ENCODE measurements at places on chromosomes 4 and X.

DNA sequence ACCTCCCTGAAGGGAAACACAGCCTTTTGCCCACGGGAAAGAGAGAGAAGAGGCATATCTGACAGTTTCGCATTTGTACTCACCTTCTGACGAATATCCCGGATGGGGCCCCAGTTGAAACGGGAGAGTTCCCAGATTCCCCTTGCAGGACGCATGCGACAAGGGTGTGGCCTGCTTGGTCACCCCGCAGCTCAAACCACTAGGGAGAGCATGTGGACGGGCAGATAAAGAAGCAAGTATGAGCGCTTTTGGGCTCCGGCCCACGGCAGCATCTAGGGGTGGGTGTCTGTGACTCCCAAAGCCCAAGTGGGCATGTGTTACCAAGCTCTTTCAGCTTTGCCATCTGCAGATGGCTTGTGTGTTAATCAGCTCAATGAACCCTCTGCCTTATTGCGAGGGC, 70.1 kb upstream of the MED14 start:
- DNase-seq: no peak

DNA sequence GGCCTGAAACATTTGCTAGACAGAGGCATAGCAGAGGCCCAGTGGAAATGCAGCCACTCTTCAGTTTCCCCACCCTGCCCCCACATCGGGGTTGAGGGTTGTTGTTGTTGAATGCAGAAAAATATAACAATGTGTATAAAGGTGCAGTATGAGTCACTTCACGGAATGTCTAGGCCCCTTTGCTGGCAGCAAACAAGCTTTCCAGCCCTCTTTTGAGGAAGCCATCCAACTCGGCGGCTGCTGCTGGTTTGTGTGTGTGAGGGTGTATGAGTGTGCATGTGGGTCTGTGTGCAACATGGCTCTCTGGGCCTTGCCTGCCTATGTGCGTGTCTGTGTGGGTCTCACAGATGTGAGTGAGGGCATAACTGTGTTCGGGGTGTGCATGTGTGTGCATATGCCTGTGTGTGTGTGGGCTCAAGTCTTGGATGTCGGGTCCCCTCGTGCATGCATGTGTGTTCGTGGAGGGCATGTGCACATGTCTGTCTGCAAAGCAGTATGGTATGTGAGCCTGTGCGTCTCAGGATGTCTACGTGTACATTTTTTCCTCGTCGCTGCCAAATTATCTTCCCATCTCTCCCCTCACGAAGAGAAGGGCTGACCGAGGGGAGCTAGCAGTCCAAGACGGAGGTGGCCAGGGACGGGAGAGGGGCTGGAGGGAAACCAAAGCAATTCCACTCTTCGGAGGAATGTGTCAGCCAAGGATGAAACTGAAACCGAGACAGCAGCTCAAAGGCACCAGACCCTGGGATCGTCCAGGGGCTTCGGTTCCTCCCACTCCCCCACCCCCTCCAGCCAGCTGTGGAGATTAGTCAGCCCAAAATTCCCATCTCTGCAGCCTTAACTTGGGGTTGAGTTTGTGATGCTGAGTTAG, 8.4 kb upstream of the ELF4 start:
- DNase-seq: no peak

GRCh38 chrX:135295944-135296305, 13.4 kb upstream of the ETDC start:
- no peak for DNase-seq

GRCh38 chr4:7910263-7910896, 29.3 kb downstream of the AFAP1 start:
- DNase-seq: no peak

DNA sequence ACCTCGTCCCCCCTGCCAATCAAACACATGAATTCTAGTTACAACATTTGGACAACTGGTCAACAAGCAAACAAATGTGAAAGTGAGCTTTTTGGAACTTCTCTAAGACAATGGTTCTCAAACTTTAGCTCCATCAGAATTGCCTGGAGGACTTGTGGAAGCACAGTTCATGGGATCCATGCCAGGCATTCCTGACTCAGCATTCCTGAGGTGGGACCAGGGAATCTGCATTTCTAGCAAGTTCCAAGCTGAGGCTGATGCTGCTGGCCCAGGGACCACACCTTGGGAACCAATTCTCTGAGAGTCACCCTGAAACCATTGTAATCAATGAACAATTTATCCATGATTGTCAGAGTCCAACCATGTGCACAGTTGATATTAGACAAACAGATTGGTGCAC, 43.8 kb upstream of the PRPS2 start:
- no peak for DNase-seq

- DNase-seq: no peak
Observed at GRCh38 chrX:37371578-37371991, 22.4 kb downstream of the PRRG1 start.

- no peak for DNase-seq
Observed at GRCh38 chr4:85423431-85423830, 51.5 kb upstream of the ARHGAP24 start.

DNA sequence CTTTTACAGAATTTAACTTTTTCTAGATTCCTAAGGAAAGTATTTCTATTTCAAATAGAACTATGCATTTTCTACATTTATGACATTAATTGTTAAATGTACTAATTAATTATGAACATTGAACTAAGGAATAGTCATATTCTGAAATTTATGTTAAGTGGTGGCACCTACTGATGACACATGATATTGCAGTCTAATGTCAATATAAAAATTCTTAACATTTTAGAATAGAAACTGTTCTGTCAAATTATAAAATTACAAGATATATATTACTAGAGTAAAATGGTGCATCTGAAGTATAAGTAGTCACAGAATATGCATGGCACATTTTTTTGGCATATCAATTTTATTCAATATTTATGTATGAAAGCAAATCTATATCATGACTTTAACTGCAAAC, 40.2 kb upstream of the NDNF start:
- DNase-seq: no peak

DNA sequence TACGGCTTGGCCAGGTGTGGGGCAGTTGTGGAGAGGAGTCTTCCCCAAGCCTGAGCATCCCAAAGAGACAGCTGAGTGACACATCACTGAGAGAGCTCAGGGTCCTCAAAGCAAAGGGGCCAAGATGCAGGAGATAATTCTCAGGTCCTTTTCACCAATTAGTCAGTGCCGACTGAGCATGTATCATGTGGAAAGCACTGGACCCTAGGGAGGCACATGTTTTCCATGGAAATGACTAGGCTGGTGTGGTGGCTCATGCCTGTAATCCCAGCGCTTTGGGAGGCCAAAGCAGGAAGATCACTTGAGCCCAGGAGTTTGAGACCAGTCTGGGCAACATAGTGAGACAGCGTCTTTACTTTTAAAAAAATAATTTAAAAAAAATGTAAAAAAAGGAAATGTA, 67.3 kb upstream of the PRPS1 start:
- no peak for DNase-seq

DNA sequence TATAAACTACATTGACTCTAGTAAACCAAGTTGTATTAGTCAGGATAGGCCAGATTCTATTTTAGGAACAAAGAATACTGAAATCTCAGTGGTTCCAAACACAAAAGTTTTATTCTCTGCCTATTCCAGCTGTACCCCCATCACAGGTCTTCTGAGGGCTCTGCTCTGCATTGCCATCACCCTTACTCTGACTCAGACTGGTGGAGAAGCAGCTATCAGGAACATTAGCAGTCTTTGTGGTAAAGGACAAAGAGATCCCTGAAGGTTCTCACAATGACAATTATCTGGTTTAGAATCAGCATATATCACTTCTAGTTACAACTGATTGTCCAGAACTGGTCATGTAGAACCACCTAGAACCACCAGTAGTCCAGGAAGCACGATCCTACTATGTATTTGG, 251.1 kb downstream of the GLUD2 start:
- DNase-seq: no peak

- no peak for DNase-seq
Observed at GRCh38 chr4:183790661-183791060, 114.4 kb upstream of the STOX2 start.

DNA sequence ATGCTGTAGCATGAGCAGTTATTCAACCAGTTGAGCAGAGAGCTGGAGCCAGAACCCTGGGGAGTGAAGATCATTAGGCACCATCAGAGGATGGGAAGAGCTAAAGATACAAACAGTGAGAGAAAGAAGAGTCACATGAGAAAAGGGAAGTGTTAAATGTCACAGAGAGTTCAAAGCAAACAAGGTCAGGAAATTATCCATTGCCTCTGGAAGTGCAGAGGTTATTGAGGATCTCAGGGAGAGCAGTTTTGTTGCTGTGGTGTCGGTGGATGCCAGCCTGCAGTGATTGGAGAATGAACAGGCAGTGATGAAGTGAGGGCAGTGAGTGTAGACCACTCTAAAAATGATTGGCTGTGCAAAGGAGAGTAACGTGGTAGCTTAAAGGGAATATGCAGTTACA, 17.7 kb downstream of the SPARCL1 start:
- DNase-seq: no peak

GRCh38 chr4:174211622-174212044, 71.8 kb downstream of the FBXO8 start:
- DNase-seq: no peak

DNA sequence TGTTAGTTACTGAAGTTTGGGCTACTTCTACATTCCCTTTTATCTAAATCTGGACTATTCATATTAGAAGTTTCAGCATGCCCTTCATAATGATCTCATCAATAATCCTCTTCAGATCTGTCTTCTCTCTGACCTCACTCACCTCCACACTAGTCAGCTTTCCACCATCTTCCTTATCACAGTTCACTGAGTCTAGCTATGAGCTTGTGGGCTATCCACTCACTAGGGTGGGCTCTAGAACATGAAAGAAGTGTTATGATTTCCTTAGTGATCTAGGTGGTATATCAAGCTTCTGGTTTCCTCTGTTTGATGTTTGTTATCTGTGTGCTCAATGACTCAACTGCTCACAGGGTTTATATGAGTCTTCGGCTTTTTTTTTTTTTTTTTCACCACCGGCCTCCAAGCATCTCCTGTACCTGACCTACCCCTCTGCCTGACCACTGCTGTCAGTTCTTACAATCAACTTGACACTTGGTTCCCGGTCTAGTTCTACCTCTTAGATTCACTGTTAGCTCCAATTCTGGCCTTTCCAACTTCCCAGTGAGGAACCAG, 103.1 kb downstream of the PAPSS1 start:
- DNase-seq: no peak

GRCh38 chr4:170497689-170498088, 407.9 kb upstream of the AADAT start:
- DNase-seq: no peak

- no peak for DNase-seq
Observed at GRCh38 chrX:21905313-21905712, 35.2 kb upstream of the SMS start.

DNA sequence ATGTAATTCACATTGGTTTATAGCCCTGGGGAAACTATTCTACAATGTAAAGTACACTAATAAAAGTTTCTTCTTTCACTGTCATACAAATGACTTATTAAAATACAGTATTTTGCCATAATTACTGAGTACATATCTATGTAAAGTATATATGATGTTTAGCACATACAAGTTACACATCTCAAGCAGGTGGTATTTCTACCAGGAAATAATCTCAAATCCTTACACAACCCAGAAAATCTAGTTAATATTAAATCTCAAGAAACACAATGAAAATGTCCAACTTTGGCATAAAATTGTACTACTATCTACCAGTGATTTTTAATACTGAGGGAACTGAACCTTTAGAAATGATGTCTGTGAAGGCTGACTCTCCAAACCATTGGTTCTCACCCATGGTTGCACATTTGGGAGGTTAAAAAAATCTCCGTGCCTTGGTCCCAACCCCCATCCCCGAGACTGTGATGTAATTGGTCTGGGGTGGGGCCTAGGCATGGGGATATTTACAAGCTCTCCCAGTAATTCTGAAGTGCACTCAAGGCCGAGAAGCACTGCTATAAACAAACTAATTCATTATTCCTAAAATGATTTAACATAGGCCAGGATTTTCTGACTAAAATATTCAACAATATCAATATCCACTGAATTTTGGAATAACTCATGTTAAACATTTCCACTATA, 27.6 kb downstream of the MAP3K15 start:
- DNase-seq: no peak

- DNase-seq: no peak
Observed at GRCh38 chr4:158729716-158730559, 6.7 kb upstream of the PPID start.

GRCh38 chrX:16368696-16369095, 201.4 kb downstream of the MAGEB17 start:
- DNase-seq: no peak

- no peak for DNase-seq
Observed at GRCh38 chr4:54157606-54158005, 57.6 kb downstream of the GSX2 start.

DNA sequence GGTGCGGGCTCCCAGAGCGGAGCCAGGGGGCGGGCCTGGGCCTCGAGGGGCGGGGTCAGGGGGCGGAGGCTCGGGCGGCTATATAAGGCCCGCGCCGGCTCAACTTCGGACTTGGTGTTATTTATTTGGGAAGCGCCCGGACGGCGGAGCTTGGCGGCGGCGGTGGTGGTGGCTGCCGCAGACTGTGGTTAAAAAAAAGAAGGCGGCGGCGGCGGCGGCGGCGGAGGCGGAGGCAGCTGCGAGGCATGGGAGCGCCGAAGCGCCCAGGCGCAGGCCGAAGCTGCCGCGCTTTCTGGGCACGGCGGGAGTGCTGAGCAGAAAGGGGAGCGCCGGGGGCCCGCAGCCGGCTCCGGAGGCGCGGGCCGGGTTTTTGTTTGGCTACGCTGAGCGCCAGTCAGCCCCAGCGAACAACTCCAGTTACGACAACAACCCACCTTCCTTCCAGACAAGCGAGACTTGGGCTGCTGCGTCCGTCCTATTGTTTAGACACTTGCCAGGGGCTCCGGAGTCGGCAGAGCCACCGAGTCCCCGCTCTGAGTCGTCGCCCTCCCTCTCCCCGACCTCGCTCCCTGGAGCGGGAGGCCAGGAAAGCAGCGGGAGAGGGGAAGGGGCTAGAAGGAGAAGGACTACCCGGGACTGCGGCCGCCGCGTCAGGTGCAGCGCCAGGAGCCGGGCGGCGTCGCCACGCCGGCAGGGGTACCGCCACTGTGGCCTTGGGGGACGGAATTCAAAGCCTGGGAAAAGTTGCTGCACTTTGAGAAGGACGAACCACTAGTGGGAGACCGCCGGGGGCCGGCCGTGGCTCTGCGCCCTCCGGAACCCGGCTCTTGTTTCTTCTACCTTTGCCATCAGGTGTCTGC, at the start of gene SLIT2:
SLIT2 (plus strand) TSS at position 110 of the 860 bp plus-strand sequence. CDS start 1,911 bp downstream, outside the sequence.
- no peak for DNase-seq

- DNase-seq: no peak
Observed at GRCh38 chrX:8179656-8180055, 8.6 kb upstream of the VCX2 start.

- no peak for DNase-seq
Observed at GRCh38 chr4:84573385-84574068, 9.4 kb upstream of the CDS1 start.

GRCh38 chrX:24479924-24480323, 14.8 kb downstream of the PDK3 start:
- DNase-seq: peak; percentile 39

DNA sequence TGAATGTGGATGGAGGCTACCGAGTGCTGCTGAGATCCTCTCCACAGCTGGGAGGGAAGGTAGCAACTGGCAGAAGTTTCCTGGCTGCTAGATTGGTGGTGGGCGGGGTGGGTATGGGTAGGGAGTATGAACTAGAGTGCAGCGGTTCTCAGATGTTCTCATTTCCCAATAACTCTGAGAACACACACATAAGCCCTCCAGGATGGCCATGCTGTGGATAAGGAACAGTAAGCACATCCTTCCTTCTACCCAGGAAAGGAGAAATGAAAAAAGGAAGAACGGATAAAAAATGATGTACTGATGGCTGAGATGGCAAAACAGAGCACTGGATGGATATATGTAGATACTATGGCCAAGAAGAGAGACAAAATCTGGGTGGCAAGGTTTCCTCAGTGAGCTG, 116.0 kb downstream of the ZNF827 start:
- DNase-seq: no peak
